Activated CD4-positive, alpha-beta T cell treated with anti-CD3 and anti-CD28 coated beads, Interleukin-10, Interleukin-2, amounts not matched to agents 100 ng/mL and 50 ng/mL, durations not matched to agents 16 hours and 8 hours (primary cell): ENCODE measurements at places on chromosomes 16 and 17.

DNA sequence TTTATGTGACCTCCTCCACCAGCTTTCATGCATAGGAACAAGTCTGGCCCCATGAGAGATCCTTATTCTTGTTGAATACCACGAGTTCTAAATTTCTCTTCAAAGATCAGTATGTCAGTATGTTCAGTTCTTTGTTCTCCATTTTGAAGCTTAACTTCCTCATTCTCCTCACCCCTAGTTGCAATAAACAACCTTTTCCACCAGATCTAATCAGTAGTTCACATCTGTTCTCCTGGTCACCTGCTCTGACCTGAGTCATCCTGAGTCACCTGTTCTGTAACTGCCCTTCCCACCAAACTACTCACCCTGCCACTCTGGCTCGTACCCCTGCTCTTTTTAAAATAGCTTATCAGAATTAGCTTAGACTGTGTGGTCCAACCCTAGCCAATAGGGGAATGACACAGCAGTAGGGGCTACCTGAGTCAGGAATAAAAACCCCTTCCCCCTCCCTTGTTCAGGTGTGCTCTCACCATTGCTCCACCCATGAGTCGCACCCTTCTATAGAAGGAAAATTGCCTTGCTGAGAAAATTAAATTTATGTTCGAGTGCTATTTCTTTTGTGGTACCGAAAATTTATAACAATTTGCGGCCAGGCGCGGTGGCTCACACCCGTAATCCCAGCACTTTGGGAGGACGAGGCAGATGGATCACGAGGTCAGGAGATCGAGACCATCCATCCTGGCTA is 94.6 kb downstream of the EMP2 start:
- no peak for DNase-seq

- peak; percentile 84 for DNase-seq
Observed at GRCh38 chr17:8162233-8162996, at the start of gene VAMP2. VAMP2 (minus strand) TSS chr17:8162948; CDS start chr17:8162879, 69 bp downstream.

- no peak for DNase-seq
Observed at GRCh38 chr17:79441356-79442160, 169.3 kb downstream of the RBFOX3 start.

DNA sequence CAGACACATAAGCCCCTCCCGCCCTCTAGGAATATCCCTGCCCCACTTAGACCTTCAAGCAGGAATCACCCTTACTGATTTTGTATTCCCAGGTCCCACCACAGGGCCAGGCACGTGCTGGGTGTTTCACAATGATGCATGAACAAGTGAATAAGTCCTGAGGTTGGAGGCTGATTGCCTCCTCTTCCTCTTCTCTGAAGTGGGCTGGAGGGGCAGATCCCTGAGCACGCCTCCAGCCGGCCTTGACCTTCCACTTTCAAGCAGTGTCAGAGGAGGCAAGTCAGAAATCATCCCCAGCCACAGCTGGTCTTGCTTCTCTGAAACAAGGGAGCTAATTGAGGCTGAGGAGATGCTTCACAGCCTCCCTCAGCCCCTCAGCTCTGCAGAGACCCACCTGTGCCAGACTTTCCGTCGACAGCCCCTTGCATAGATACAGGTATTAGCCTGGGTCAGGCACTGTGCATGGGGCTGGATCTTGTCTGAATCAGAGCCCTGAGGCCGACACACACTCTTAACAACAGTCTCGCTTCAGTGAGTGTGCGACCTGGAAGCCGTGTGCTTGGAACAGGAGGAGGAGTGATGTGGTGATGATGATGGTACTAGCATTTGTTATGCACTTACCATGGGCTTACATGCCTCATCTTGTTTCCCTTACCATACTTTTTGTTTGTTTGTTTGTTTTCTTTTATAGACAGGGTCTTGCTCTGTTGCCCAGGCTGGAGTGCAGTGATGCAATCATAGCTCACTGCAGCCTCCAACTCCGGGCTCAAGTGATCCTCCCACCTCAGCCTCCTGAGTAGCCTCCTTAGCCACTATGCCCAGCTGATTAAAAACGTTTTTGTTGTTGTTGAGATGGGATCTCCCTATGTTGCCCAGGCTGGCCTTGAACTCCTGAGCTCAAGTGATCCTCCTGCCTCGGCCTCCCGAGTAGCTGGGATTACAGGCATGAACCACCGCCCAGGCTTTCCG is 15.0 kb downstream of the MRM1 start:
- DNase-seq = no peak

DNA sequence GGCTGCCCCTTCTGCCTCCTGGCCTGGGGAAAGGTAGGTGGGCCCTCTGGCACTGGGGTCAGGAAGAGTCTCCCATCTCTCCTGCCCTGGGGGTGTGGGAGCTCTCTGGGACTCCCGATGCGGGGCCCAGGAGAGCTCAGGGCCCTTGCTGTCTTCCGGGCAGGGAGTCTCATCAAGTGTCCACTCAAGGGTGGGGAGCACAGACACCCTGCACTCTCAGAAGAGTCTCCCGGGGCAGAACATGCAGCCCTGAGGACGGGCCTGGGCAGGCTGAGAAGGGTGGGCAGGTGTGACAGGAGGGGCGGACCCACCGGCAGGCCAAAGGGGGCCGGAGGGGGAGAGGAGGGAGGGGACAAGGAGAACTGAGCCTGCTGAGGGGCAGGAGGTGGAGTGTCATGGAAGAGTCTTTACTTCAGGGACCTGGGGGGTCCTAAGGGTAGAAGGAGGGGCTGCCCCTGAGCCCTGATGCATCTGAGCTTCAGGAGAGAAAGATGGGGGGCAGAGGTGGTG is 8.4 kb upstream of the PKMYT1 start:
- no peak for DNase-seq

GRCh38 chr17:17447264-17447663 is 29.5 kb upstream of the MED9 start:
- DNase-seq = no peak

DNA sequence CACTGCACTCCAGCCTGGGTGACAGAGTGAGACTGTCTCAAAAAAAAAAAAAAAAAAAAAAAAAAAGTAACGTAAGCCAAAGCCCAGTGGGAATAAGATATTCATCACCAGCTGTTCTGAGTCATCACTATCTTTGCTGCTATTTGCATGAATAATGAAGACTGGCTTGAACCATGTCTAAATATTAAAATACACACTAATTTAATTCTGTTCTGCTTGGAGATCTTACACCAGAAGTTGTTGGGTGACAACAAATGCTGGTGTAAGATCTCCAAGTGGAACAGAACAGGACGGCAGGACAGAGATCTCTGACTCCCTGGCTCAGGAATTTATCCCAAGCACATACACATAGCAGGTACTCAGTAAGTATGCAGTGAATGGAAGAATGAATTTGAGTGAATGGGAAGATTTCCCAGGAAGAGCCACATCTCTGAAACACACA is 19.6 kb downstream of the DNAH17 start:
- no peak for DNase-seq

- DNase-seq = no peak
Observed at GRCh38 chr17:73506470-73507435, 137.5 kb downstream of the SDK2 start.

GRCh38 chr17:51888816-51889215 is 269.7 kb downstream of the CA10 start:
- DNase-seq = no peak

- no peak for DNase-seq
Observed at GRCh38 chr16:26195225-26195624, 503.5 kb downstream of the HS3ST4 start.

- DNase-seq = peak; percentile 37
Observed at GRCh38 chr17:7673239-7673638, 14.1 kb downstream of the TP53 start.

- no peak for DNase-seq
Observed at GRCh38 chr17:74824961-74825627, 34.6 kb downstream of the GRIN2C start.

DNA sequence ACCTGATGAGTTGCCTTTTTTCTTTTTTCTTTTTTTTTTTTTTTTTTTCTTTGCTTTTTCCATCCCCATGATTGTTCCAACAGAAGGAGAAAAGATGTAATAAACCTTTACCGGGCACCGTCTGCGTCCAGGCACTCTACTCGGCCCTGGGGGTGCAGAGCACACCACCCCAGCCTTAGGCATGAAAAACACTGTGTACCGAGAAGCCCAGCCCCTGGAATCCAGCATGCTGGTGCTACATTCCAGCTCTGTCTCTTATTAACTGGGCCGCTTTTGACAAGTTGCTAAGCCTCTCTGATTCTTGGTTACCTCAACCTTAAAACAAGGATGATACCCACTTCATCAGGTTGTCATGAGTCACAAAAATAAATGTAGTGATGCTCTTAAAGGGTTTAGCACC is 64.1 kb upstream of the HSBP1 start:
- DNase-seq = no peak

DNA sequence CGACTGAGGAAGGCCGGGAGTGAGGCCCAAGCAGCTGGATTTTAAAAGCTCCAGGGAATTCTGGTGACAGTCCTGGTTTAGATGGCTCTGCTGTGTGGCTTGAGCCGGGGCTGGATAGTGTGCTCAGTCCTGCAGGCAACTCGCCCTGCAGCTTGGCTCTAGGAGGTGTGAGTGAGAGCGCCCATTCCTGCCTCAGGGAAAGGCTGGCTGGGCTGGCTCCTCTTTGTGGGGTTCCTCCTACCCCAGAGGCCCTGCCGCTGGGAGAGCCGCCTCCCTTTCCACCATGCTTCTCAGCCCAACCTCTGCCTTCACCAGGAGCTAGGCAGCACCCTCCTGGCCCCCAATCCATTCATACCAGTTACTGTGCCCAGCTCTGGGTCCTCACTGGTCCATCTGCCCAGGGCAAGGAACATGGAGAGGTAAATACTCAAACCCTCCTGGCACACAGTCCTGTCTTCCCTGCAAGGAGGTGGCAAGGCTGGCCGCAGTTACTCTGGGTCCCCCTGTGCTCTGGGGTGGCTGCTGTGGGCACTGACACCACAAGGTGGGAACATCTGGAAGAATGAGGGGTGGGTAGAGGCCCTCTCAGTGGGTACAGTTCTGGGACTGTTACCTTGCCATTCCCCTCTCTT is 47.1 kb downstream of the VAC14 start:
- DNase-seq = no peak

GRCh38 chr17:67078292-67078691 is 33.9 kb downstream of the CACNG1 start:
- DNase-seq = no peak

GRCh38 chr17:38877130-38877851 is 7.4 kb downstream of the LASP1 start:
- no peak for DNase-seq

DNA sequence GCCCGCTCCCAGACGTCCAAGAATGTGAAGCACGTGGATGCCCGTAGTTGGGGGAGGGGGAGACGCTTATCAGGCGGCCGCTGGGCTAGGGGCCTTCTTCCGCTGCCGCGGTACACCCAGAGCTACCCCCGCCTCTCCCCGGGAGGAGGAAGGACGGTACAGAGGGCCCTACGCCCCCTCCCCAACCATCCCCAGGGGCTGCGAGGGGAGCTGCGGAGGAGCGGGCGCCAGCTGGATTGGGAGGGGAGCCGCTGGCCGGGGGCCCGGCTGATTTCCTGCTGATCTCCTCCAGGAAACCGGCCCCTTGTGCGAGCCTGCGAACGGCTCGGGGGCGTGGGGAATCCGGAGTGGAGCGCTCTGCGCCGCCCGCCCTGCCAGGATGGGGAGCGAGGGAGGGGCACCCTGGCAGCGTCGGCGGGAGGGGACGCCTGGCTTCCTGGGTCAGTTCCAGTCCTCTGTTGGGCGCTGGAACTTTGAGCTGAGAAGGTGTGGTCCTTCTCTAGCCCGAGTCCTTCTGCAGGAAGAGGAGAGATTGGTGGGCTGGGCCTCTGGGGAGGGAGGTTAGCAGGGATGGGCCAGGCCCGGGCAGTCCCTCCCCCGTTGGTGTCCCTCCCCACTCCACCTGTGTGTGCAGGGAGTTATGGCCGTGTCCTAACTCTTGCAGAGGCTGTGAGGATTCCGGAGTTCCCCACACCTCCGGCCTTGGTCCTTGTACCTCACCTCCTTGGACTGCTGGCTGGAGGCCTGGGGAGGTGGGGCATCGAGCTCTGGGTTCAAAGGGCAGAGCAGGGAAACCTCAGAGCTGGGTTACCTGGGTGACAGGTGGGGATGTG is 19.2 kb downstream of the GJD3 start:
- no peak for DNase-seq

DNA sequence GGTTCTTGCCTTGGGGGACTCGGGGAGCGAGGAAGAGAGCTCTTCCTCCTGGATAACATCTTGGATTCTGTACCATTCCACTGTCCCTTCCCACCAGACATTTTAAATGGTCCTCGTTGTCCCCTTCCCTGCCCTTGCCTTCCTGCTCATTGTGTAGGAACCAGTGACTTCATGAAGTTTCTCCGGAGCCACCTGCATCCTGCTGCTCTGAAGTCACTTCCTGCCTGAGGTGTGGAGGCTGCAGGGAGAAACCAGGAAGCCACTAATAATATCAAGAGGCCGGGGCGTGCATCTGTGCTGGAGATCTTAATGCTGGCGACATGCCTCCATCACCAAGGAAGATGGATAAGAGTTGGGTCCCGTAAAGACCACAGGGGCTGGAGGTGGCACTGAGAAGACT is 6.2 kb upstream of the SLC16A13 start:
- DNase-seq = peak; percentile 73

DNA sequence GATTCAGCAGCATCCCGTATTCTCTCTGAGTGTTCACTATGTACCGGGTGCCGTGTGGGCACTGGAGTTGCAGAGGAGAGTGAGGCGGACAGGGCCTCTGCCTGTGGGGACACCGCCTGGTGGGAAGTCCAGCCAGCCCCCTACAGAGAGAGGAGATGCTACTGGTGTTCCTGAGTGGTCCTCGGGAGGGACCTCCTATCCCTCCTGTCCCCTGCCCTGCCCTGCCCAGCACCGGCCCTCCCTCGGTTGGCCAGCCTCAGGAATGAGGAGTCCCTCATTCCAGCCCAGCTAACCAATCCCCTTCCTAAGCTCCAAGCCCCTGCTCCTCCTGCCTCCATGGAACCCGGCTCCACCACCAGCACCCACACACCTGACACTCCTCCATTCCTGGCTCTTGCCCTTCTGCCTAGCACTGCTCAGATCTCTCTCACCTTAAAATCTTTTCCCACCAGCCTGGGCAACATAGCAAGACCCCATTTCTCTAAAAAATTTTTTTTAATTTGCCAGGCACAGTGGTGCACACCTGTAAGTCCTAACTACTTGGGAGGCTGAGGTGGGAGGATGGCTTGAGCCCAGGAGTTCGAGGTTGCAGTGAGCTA is 2.0 kb downstream of the ASGR2 start:
- DNase-seq = no peak

DNA sequence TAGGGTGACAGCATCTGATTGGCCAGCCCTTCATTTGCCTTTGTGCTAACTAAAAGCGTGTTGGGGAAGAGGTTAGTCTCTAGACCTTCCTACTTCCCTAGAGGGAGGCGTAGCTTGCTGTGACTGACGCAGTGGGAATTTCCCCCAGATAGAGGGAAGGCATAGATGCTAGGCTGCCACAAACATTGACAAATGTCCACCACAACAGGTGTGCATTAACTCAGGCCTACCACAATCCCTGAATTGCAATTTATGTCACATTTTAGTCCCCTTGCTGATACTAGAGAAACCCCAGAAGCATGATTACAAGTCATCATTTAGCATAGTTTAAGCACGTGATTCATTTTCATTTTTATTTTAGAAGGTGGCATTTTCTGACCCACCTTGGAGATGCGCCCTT is 76.3 kb upstream of the WSB1 start:
- no peak for DNase-seq

DNA sequence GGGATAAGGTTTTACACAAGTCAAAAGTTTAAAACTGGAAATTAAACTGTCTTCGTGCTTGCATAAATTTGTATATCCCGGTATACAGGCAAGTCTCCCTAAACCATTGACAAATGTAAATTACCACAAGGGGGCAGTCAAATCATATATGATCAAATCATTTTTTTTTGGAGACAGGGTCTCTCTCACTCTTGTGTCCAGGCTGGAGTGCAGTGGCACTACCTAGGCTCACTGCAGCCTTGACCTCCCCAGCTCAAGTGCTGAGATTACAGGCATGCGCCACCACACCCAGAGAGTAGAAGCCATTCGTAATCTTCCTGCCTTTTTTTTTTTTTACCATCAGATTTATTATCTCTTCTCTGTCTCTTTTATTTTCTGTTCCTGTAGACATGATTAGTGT is 18.5 kb downstream of the TOP2A start:
- peak; percentile 44 for DNase-seq
